ENCODE measurements at places on chromosomes 6 and 20. TPM values are rescaled to one million over a fixed set of nuclear protein-coding genes. Genes with fewer than 3 reads are reported as not detected.
A peak's percentile ranks its signal among the peaks of the same experiment; 100 is the strongest.

DNA sequence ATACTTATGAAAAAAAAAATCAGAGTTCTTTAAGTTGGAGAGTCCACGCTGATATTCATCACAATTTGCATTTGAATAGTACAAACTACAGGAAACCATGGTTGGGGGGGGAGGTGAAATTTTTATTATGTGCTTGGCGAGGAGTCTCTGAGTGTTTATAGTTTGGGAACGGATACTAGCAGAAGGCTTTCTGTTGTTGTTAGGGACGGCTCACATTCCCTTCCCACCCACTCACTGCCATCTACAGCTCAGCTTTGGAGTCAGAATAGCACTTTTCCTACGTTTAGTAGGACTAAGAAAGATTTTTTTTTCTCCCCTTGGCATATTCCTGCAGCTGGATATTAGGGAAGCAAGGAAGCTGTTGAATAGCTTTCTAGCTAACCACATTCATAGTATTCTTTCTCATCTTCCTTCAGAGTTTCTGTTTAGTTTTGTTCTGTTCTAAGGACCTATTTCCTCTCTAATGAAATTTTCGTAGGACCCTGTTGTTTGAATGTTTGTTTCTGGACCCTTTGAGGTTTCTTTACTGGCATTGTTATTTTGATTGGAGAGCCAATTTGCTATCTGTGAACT lies 235.1 kb upstream of the ZNF217 start:
- H3K4me3 ChIP-seq: peak overlapping the region; percentile 3
- H3K27me3 ChIP-seq: no peaks in the 10 kb centered on the region
- H3K27ac ChIP-seq: peak overlapping the region; percentile 83
- no peaks in the 10 kb centered on the region for H3K36me3 ChIP-seq
- no peak for DNase-seq

The CLPSL2 gene
- not detected for total RNA-seq

DNA sequence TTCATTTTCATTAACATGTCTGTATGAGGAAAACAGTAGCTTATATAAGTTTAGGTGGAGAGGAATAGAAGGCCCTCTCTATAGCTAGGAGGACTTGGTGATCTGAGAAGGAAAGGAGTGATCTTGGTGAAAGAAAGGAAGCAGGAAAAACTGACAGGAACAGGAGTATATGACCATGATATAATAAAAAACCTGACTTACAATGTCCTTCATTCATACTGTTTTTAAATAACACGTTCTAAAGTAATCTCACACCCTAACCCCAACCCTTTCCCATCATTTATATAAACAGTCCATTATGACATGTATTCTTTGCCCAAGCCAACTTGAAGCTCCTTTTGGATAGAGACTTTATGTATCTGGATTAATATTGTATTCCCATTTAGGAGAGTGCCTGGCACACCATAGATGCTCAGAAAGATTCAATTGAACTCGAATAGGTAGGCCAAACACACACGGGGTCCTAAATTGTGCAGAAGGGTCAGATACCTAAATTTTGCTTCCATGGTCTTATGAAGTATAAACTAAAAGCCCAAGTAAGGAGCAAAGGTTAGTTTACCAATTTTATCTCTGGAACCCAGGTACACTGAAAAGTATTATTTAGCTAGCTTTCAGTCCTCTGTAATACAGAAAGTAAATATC lies 75.9 kb downstream of the OR2B2 start:
- no peak for DNase-seq
- no peaks in the 10 kb centered on the region for H3K27me3 ChIP-seq
- H3K36me3 ChIP-seq: no peaks in the 10 kb centered on the region
- H3K4me3 ChIP-seq: peak overlapping the region; percentile 84
- peaks cover 24% of the 10 kb centered on the region for H3K4me1 ChIP-seq
- peak overlapping the region; percentile 94 for H3K27ac ChIP-seq

DNA sequence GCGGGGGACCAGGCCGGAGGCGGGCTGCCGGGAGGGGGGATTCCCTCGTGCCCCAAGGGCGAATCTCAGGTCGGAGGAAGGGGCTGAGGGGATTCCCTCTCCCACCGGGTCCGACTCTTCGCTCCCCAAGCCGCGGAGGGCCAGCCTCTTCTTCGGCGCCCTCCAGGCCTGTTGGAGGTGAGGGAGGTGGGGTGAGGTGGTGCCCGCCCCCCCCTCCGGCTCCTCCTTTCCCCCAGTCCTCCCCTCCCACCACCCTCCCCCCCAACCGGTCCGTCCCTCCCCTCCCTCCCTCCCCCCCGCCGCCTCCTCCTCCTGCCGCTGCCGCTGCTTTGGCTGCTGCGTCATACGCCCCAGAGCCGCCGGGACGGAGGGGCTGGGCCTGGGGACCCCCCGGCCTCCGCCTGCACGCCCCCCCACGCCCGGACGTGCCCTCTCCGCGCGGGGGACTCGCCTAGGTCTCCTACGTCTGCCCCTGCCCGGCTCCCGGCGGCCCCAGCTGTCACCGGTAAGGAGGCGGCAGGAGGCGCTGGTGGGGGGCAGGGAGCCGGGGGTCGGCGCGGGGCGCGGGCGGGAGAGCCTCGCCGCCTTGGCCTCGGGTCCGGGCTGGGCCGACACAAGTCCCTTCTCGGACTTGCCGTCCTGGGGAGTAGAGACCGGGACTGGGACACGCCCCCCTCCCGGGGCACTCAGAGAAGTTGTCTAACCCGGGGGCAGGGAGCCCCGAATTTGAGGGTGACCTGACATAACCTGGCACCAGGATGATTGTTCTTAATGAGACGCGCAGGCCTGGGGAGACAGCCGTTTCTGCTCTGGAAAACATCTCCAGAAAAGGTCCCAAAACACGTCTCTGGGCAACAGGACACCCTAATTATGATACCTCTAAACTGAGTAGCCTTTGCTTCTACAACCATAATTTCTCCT lies at the start of gene PHF1:
TSS of gene PHF1 (plus strand) at position 304 of the 921 bp plus-strand sequence. CDS start 1,250 bp downstream, outside the sequence.
- DNase-seq: no peak
- H3K4me1 ChIP-seq: peaks cover 30% of the 10 kb centered on the region
- H3K4me3 ChIP-seq: peak within 1 kb of the TSS; percentile 91
- H3K36me3 ChIP-seq: peaks cover 37% of the 10 kb centered on the region

The C20orf141 gene
- not detected for total RNA-seq

The GINS1 gene
- total RNA-seq: 0.33 TPM

GRCh38 chr6:105805501-105806023 lies 280.6 kb upstream of the PRDM1 start:
- H3K4me1 ChIP-seq: no peaks in the 10 kb centered on the region
- H3K27ac ChIP-seq: no peak overlapping the region
- no peak overlapping the region for H3K4me3 ChIP-seq
- H3K27me3 ChIP-seq: no peaks in the 10 kb centered on the region
- no peak for DNase-seq

- no peak overlapping the region for H3K27ac ChIP-seq
- H3K4me1 ChIP-seq: no peaks in the 10 kb centered on the region
- no peak overlapping the region for H3K4me3 ChIP-seq
- no peaks in the 10 kb centered on the region for H3K27me3 ChIP-seq
Observed at GRCh38 chr6:119259027-119259426, 90.5 kb downstream of the MAN1A1 start.

The LY6G6F gene
- not detected for total RNA-seq

GRCh38 chr6:81309811-81310210 lies 442.7 kb downstream of the TENT5A start:
- H3K4me1 ChIP-seq: no peaks in the 10 kb centered on the region
- DNase-seq: no peak
- H3K27ac ChIP-seq: no peak overlapping the region
- H3K4me3 ChIP-seq: no peak overlapping the region
- H3K27me3 ChIP-seq: no peaks in the 10 kb centered on the region

- DNase-seq: no peak
- no peaks in the 10 kb centered on the region for H3K36me3 ChIP-seq
- H3K27me3 ChIP-seq: no peaks in the 10 kb centered on the region
- H3K4me3 ChIP-seq: no peak overlapping the region
- no peaks in the 10 kb centered on the region for H3K4me1 ChIP-seq
Observed at GRCh38 chr6:15913573-15913972, 215.3 kb upstream of the MYLIP start.

DNA sequence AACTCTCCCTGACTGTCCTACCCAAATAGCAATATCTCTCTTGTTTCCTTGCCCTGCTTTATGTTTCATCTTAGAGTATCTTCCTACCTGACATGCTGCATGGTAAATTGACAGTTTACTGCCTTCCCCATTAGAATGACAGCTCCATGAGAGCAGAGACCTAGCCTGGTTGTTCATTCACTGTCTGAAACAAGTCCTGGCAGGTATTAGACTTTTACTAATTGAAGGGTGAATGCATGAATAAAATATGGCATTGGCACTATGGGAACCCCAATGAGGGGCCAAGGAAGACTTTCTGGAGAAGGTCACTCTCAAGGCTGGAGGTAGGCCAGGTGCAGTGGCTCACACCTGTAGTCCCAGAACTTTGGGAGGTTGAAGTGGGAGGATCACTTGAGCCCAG lies 3.8 kb upstream of the CITED2 start:
- DNase-seq: no peak
- H3K36me3 ChIP-seq: peaks cover 7% of the 10 kb centered on the region
- H3K4me1 ChIP-seq: no peaks in the 10 kb centered on the region
- H3K27ac ChIP-seq: no peak overlapping the region

- no peaks in the 10 kb centered on the region for H3K4me1 ChIP-seq
- peak overlapping the region; percentile 25 for H3K27ac ChIP-seq
- peak; percentile 88 for DNase-seq
- H3K27me3 ChIP-seq: no peaks in the 10 kb centered on the region
- peak overlapping the region; percentile 0 for H3K4me3 ChIP-seq
Observed at GRCh38 chr6:163180874-163181541, 233.5 kb upstream of the QKI start.

DNA sequence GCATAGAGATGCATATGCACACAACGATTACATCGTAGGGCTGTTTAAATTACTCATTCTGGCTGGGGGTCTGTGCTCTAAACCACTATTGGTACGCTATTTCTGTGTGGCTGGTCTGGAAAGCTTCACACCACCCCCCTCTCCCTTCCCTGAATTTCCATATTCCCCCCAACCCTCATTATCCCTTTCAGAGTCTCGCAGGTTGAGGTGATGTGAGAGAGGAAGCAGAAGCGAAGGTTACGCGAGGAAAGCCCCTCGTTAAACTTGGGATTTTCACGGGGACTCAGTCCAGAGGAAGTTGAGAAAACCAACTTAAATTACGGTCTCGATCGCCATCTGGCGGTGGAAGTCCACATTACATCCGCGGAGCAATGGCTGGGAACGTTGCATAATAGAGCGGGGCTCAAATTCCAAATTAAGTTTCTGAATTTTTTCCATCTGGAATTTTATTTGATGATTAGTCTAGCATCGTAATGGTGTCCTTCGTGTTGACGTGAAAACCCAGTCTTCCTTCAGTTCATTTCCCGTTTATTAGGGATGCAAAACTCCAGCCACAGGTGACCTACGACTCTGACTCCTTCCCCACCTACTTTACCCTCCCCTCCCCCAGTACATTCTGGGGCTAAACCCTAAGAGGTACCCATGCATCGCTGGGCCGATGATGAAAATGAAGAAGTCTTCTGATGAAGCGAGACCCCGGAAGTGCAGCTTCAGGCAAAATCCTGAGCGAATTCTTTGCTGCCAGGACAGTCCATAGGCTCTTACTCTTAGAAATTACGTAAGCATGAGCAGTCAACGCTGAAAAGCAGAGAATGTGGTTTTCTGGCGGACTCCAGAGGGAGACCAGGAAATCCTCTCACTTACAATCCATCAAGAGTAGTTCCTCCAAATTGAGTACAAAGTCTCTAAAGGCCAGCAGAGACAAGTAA lies 19.7 kb downstream of the HLA-DOB start:
- no peaks in the 10 kb centered on the region for H3K36me3 ChIP-seq

The C6orf62 gene
- 24.0 TPM for total RNA-seq

- H3K36me3 ChIP-seq: no peaks in the 10 kb centered on the region
- H3K4me1 ChIP-seq: no peaks in the 10 kb centered on the region
- H3K4me3 ChIP-seq: no peak overlapping the region
- H3K27ac ChIP-seq: no peak overlapping the region
- no peaks in the 10 kb centered on the region for H3K27me3 ChIP-seq
Observed at GRCh38 chr6:71124340-71124739, 164.3 kb upstream of the OGFRL1 start.

GRCh38 chr6:167846997-167847606 lies 20.4 kb downstream of the AFDN start:
- peaks cover 25% of the 10 kb centered on the region for H3K4me1 ChIP-seq
- no peak overlapping the region for H3K4me3 ChIP-seq
- H3K27ac ChIP-seq: no peak overlapping the region
- H3K27me3 ChIP-seq: no peaks in the 10 kb centered on the region
- no peaks in the 10 kb centered on the region for H3K36me3 ChIP-seq

The PPP1R16B gene
- 6.6 TPM for total RNA-seq

GRCh38 chr6:112193535-112194051 lies 60.8 kb downstream of the LAMA4 start:
- no peak for DNase-seq
- H3K4me3 ChIP-seq: no peak overlapping the region
- peaks cover 4% of the 10 kb centered on the region for H3K36me3 ChIP-seq
- no peak overlapping the region for H3K27ac ChIP-seq
- no peaks in the 10 kb centered on the region for H3K27me3 ChIP-seq

- H3K4me1 ChIP-seq: no peaks in the 10 kb centered on the region
- H3K4me3 ChIP-seq: no peak overlapping the region
- no peak overlapping the region for H3K27ac ChIP-seq
- no peaks in the 10 kb centered on the region for H3K36me3 ChIP-seq
- DNase-seq: no peak
- H3K27me3 ChIP-seq: no peaks in the 10 kb centered on the region
Observed at GRCh38 chr6:71204741-71205140, 83.9 kb upstream of the OGFRL1 start.

DNA sequence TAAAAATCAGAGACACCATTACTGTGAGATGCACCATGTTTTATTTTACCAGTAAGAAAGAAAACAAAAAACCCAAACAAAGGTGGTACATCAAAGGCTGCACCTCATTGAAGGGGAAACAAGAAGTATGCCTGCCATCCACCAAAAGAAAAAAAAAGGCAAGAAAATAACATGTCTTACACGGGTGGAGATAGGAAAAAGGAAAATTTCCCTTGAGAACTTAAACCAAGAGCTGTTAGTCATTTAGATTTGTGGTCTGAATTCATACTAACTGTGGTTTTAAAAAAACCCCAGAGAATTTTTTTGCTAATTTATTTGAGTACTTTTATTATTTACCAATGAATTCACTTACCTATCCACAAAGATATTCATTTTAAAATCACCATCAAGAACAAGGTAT lies 144.0 kb downstream of the LRRC1 start:
- DNase-seq: no peak
- no peak overlapping the region for H3K27ac ChIP-seq
- H3K4me1 ChIP-seq: peaks cover 8% of the 10 kb centered on the region
- no peak overlapping the region for H3K4me3 ChIP-seq
- no peaks in the 10 kb centered on the region for H3K36me3 ChIP-seq

- no peak overlapping the region for H3K4me3 ChIP-seq
- no peaks in the 10 kb centered on the region for H3K27me3 ChIP-seq
- H3K27ac ChIP-seq: no peak overlapping the region
- no peaks in the 10 kb centered on the region for H3K4me1 ChIP-seq
- H3K36me3 ChIP-seq: no peaks in the 10 kb centered on the region
Observed at GRCh38 chr20:40276301-40276700, 412.7 kb downstream of the MAFB start.

- H3K4me3 ChIP-seq: no peak overlapping the region
- no peaks in the 10 kb centered on the region for H3K4me1 ChIP-seq
- H3K36me3 ChIP-seq: no peaks in the 10 kb centered on the region
- H3K27ac ChIP-seq: no peak overlapping the region
- DNase-seq: no peak
- H3K27me3 ChIP-seq: no peaks in the 10 kb centered on the region
Observed at GRCh38 chr6:123323452-123324329, 313.1 kb downstream of the TRDN start.

The PPP1R3G gene
- total RNA-seq: 8.8 TPM

The TNXB gene
- 138 TPM for total RNA-seq

The GPR6 gene
- not detected for total RNA-seq
